ENCODE measurements at places on chromosomes 2 and 18.
A peak's percentile ranks its signal among the peaks of the same experiment; 100 is the strongest.

GRCh38 chr2:9712263-9712662 lies 81.5 kb upstream of the YWHAQ start:
- DNase-seq, result peak; percentile 35

DNA sequence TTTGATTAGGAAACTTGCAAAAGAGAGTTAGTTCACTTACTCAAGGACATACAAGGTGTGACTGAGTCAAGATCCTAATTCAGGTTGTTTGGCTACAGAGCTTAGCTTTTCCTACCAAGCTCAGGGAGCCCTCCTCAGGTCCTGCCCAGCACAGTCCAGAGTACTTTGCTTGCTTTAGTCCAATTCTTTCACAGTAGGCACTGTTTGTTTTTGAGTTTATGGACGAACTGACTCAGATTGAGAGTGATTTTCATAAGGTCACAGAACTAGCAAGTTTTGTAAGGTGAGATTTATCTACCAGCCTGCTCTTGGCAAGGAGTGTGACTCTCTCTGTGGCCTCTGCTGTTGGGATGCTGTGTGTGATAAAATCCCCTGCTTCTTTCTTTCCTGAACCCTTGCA lies 310.5 kb downstream of the PTPRM start:
- DNase-seq, result no peak

- no peak for DNase-seq
Observed at GRCh38 chr2:191151331-191151730, 537 bp upstream of the STAT4 start.

GRCh38 chr2:105309147-105309545 lies 20.4 kb downstream of the TGFBRAP1 start:
- DNase-seq, result no peak

GRCh38 chr2:191202881-191203397 lies 42.3 kb upstream of the MYO1B start:
- peak; percentile 27 for DNase-seq

- DNase-seq, result no peak
Observed at GRCh38 chr2:33236482-33237385, 239.7 kb upstream of the RASGRP3 start.

DNA sequence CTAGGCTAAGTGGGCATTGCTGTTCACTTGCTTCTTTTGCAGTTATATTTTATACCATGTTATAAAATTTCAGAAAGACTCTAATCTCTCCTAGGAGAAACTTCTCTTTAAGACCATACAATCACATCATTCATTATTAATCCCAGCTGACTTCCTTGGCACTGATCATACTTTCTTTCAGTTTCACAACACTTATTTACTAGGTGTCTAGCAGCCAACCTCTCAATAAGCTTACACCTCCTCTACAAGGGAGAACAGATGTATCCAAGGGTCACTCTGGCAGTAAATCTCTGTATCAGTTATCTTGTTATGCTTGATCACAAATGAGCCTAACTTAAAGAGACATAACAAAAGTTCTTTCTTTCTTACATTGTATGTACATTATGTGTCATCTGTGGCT lies 69.8 kb upstream of the EPB41L5 start:
- no peak for DNase-seq

DNA sequence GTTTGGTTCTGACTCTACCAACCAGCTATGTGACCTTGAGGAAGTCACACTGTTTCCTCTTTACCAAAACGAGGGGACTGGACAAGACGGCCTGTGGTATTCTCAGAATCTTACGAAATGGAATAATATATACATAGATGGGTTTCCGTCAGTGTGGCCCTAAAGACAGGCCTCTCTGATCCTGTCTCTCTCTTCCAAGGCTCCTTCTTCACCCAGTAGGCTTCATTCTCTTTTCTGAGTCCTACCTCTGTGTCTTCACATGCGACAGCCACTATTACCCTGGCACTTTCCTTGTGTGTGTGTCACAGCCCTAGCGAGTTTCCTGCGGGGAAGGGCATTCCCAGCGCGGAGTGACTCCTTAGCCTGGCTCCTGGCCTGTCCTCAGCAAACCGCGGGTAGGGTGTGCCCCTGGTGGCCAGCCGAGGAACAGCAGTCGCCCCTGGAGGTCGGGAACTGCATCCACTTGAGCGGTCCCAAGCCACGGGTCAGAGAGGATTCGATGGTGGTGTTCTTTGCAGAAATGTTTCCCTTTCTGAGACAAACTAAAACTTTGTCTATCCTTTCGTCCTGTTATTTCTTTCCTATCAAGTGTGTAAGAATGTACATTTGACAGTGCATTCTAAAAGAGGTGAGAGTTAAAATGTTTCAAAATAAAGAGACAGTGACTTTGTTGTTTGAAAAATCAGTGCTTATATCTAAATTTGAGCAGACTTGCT lies 63.3 kb downstream of the RAB31 start:
- peak; percentile 35 for DNase-seq

DNA sequence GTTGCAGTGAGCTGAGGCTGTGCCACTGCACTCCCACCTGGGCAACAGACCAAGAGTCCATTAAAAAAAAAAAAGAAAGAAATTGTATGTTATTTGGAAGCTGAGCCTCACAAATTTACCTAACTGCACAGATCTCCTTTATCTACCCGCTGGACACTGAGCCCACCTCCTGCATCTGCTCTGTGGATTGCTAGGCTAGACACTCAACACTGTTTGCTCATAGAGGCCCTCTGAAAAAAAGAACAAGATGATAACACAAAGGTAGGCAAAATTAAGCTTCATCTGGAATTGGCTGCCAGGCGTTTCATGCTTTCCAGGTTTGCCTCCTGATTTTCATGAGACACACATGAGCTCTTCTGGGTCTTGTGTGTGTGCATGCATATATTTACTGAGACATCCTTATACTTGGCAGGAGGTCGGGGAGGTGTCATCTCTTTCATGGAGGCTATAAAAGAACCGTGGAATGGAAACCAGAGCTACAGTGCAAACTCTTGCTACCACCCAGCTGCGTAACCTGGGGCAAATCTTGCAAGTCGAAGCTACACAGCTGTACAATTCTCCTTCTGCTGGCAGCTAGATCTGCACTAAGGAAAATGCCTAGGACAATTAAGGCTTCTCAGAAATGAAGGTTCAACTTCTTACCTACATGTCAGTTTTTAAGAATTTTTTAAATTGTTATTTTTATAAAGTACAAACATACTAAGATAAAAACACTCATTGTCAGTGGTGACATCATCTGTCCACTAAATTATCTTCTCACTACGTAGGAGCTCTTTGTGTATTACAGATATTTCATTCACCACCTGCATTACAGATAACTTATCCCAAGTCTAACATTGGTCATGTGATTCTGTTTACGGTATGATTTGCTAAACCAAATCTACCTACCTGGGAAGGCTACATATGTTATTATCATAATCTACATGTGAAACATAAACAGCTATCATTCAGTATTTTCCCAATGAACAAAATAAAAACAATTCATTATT lies 63.1 kb downstream of the CABYR start:
- no peak for DNase-seq

DNA sequence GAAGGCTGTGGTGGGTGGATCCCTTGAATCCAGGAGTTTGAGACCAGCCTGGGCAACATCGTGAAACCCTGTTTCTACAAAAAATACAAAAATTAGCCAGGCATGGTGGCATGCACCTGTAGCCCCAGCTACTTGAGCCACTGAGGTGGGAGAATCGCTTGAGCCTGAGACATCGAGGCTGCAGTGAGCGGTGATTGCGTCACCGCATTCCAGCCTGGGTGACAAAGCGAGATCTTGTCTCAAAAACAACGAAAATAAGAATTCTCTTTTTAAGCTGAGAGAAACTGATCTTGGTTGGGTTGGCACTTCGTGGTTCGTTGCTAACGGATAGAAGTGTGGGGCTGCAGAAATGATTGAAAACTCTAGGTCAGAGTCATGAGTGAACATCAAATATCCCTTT lies 109.3 kb upstream of the CNGA3 start:
- no peak for DNase-seq

DNA sequence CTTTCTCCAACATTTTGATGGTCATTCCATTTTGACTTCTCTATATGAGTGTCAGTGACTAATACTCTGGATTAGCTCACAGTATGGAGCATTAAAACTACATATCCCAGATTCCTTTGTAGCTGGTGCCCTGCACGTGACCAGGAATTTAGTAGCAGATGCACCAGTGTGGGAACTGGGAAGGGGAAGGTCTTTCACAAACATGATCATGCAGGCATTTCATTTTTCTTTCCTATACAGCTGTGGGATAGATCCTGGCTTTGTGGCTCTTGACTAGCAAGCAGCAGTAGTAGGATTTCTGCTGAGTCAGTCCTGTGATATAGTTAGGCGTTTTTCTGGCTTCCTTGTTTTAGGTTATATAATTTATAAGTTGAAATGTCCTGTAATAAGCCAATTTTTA lies 971.0 kb upstream of the CDH2 start:
- no peak for DNase-seq

GRCh38 chr2:69804416-69804815 lies 25.0 kb upstream of the GMCL1 start:
- DNase-seq, result no peak

DNA sequence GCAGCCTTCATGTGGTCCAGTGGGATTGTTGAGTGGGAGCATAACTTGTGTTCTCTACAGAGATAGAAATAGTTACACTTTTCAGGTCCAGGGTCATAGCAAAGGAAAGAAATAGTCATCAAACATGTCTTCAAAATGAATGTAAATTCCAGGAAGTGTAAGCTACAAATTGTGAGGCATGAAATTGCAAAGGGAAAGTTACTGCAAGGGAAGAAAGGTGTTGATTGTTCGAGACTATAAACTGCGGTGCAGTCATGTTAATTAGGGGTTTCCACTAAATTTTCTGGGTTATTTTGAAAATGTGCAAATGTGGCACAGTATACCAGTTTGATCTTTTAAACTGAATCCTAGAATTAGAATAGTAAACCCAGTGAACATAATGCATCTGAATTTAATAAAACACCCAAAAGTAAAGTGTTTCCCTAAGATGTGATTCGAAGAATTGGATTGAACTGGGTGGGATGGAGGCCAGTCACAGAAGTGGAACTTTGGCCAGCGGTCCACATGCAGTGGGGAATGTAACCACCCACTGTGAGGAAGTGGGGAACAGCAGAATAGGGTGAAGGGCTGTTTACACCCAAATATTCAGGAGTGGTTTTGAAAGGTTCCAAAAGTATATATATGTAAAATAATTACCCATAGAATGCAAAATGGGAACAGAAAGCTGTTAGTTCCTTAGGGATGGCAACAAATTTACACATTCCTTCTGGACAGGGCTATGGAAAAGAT lies 126.5 kb upstream of the CCDC68 start:
- DNase-seq, result no peak

GRCh38 chr18:63439334-63439733 lies 17.1 kb upstream of the VPS4B start:
- DNase-seq, result peak; percentile 74
